ENCODE measurements at places on chromosomes 5 and 9.
A peak's percentile ranks its signal among the peaks of the same experiment; 100 is the strongest.

GRCh38 chr5:59716029-59716428, 177.5 kb downstream of the PDE4D start:
- DNase-seq = no peak

GRCh38 chr5:14870337-14871213, 1.0 kb downstream of the ANKH start:
- DNase-seq = peak; percentile 27

DNA sequence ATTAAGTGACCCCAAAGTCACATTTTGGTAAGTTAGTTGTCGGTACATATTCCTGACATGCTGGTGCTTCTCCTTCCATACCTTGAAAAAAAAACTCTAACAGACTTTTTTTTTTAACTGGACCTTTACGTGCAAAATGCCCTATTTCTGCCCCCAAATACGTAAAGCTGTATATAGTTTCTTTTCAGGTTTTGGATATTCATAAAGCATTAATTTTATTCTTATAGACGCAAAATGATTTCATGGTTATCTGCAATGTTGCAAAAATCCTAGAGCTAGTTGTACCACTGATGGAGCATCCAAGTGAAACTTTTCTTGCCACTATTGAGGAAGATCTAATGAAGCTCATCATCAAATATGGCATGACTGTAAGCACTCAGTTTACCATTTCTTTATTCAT, 167.6 kb downstream of the NIPBL start:
- DNase-seq = no peak

DNA sequence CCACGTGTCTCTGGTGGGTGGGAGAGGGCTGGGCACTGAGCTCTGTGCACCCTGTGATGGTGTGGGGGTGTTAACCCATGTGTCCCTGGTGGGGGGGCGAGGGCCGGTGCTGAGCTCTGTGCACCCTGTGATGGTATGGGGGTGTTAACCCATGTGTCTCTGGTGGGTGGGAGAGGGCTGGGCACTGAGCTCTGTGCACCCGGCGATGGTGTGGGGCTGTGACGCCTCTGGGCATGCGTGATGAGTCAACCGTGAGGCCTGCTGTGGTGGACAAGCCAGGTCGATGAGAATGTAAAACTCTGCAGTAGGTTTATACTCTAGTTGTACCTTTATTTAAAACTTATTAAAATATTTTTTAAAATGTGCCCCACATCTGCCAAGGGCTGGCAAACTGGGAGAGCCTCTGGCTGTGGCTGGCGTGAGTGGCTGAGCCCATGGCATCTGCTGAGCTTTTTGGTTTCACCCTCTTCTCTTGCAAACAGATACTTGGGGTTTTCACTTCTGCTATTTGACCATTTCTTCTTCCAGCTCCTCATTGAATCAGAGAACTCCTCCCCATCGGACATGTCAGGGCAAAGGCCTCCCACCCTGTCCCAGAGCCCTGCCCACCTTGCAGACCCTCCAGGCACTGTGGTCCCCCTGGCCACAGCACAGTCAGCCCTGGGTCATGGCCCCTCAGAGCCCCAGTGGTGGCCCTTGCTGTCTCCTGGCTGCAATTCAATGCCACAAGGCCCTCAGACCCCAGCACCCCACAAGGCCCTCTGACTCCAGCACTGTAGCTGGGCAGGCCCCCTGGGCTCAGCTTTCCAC, 18.5 kb upstream of the EXOC3 start:
- no peak for DNase-seq

DNA sequence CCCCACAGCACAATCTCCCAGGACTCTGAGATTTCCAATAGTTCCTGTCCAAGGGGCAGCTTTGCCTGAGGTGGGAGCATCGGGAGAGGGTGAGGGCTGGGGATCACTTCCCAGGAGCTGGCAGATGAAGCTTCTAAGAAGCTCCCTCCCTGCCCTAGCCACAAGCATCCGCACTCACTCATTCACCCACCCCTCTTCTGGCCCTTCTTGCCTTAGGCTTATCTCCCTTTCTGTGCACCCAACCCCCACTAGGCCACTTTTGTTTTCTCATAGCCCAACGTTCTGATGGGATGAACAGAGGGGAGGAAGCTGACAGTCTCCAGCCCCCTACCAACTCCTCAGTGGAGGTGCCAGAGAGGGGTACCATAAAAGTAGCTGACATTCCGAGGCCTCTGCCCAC, 3.7 kb upstream of the PCDH1 start:
- DNase-seq = no peak

DNA sequence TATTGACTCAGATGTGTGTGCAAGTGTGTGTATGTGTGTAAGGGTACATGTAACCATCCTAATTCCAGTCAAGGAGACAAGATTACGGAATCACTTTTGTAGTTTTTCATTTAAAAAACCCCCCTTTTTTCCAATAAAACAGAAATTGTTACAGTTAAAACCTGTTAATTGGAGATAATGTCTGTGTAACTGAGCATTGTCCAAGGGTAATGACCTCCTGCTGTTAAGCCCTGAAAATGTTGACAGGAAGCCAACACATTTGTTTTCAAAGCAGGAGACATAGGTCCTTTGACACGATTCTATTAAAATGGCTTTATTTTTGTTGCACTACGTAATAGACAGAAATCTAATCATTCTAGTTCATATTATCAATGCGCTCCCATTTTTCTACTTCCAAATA, 457.3 kb upstream of the ARRDC3 start:
- DNase-seq = no peak

GRCh38 chr9:137899551-137900360, 22.2 kb downstream of the CACNA1B start:
- no peak for DNase-seq

- DNase-seq = no peak
Measured at GRCh38 chr9:108515856-108516255, 339.9 kb downstream of the ACTL7B start.

DNA sequence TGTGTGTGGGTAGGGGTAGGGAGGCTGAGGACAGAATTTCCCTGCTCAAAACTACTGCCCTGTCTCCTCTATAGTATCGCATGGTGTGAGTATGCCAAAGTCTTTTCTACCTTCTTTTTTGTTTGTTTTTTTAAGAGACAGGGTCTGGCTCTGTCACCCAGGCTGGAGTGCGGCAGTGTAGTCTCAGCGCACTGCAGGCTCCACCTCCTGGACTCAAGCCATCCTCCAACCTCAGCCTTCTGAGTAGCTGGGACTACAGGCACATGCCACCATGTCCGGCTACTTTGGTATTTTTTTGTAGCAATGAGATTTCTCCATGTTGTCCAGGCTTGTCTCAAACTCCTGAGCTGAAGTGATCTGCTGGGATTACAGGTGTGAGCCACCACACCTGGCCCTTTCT, 2.5 kb downstream of the SRP19 start:
- DNase-seq = no peak

DNA sequence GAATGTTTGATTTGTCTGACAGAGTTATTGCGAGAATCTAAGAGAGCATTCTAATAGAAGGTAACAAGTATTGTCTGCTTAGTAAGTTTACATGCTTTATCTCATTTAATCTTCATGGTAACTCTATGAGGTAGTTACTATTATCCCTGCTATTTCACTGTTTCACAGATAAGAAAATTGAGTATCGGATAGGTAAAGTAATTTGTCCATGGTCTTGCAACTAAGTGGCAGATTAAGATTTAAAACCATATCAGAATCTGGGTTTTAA, 118.2 kb downstream of the SNCAIP start:
- no peak for DNase-seq

GRCh38 chr9:108775901-108776306, 79.9 kb downstream of the ACTL7B start:
- DNase-seq = no peak

GRCh38 chr5:17001428-17001827, 65.3 kb upstream of the MYO10 start:
- no peak for DNase-seq

DNA sequence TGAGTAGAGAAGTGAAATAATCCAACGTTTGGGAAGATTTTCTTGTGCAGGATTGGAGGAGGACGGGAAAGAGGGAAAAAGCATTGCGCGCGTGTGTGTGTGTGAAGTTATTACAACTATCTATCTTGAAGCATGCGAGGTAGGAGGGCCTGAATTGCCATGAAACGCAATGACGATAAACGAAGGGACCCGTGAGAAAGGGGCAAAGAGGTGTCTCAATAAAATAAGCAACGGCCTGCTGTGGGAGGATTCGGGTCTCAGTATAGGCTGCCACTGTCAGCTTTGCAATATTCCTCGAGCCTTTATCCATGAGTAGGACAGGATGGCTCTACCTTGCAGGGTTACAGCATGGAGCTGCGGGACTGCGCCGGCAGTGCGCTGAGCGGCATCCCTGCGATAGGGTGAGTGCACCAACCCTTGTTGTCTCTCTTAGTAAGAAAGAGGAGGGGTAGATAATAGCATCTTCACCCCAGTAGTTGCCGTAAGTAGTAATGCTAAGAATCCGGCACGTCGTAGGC, 631 bp upstream of the RCL1 start:
- no peak for DNase-seq

DNA sequence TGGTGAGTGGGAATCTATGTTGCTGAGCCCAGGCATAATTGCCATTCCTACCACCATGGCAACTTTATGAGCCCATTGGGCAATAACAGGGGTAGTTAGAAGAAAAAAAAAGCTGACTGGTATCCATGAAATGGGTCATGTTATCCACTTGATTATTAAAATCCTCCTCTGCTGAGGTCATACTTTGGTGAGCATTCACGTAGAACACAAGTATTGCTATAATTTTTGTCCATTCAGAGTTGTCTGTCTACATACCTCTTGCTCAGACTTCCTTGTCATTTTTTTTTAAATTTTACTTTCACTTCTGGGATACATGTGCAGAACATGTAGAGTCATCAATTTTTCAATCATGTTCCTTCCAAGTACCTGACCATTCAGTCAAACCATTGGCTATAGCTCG, 780.8 kb upstream of the ARRDC3 start:
- no peak for DNase-seq

DNA sequence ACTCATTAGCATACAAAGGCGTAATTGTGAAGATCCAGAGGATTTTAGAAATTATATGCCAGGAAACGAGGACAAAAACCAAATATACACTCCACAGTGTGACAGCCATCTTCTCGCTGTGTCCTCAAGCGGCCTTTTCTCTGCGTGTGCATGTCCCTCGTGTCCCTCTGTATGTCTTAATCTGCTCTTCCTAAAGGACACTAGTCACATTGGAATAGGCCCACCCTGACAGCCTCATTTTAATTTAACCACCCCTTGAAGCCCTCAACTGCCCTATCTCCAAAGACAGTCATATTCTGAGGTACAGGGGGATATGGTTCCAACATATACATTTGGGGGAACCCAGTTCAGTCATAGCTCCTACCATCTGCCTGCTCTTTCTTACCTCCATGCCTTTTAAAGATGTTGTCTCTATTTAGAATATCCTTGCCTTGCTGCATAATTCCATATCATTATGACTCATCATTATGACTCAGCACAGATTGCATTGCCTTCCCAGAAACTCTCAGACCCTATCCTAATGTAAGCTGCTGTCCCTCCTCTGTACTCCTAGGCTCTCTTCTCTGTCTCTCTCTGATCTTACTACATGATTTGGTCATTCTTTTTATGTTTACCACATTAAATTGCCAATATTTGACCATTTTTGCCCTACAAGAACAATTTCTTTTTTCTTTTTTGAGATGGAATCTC, 210.9 kb downstream of the AOPEP start:
- peak; percentile 91 for DNase-seq

- DNase-seq = no peak
Measured at GRCh38 chr9:73172901-73173215, 21.2 kb downstream of the ANXA1 start.

DNA sequence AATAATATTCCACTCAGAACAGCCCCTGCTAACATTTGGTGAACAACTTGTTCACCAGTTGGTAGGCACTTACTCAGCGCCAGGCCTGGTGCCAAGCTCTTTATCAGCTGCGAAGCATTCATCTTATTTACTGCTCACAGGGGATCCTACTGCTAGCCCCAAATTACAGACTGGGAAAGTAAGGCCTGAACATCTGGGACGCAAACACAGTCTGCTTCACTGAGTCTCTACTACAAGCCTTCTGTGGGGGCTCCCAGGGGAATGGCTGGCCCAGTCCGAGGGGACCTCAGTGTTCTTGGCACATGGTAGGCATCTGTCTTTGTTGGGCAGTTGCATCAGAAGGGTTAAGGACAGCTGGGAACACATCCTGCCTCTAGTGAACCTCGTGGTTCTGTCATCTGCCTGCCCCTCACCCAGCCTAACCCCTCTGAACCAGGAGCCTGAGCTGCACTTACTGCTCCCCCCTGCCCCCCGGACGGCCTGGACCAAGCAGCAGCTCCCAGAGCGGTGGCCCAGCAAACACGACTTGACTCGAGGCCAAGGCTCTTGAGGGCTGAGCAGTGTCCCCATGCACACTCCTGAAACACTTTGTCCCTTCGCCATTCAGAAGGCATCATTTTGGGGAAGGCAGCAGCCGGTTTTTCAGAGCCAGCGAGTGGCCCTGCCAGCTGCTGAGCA, at the start of gene PHYHD1:
Gene PHYHD1, plus strand, starts transcription at position 602 of the 678 bp plus-strand sequence. CDS start 1,342 bp downstream, outside the sequence.
- DNase-seq = peak; percentile 47

DNA sequence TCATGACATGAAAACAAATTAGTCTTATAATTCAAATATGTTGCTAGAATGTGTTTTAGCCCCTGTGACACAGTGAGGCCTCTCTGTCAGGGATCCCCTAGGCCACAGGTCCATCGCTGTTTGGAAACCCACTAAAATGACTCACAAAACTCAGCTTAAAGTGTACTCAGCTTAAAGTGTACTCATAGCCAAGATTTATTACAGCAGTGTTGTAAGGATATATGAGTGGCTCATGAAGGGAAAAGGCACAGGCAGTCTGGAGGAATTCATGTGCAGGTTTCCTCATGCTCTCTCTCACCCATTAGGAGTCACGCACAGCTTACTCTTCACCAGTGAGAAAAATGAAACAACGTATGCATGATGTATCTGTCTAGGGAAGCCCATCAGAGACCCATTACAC, 24.4 kb upstream of the TGFBI start:
- DNase-seq = no peak

DNA sequence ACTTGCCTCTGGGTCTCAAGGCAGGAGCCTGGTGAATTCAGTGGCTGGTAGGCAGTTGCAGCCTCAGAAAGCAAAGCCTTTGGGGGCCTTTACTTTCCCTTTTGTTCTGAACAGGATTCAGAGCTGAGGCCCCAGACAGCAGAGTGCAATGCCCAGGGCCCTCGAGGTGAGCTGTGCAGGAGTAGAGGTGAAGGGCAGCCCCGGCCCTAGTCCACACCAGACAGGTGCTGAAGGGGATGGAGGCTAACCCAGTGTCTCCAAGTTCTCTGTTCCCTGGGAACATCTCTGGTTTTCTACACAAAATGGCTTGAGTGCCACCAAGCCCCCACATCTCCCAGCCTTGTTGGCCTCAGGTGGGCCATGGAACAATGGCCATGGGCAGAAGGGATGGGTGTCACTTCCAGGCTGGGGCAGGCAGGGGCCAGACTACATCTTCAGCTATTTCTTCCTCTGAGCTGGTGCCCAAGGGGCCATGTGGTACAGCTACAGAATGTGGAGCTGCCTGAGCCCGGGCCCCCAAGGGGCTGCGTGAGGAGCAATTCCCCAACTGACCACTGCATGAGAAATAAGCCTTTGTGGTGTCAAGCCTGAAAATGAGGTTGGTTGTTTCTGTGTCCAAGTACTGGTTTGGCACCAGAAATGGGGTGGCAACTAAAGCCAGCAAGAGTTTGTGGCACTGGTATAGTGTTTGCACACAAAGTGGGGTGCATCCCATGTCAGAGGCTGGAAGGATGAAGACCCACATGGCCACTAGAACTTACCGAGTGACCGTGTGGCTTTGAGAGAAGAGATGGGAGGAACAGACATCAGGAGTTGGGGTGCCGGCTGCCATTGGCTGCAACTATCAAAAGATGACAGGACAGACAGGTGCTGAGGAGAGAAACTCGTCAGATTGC, 57.8 kb downstream of the BARX1 start:
- peak; percentile 5 for DNase-seq

GRCh38 chr5:103657301-103657700, 94.7 kb upstream of the NUDT12 start:
- no peak for DNase-seq

Measured in hepatic stellate cell (primary cell).